ENCODE measurements at places on chromosomes 4 and X. TPM values are rescaled to one million over a fixed set of nuclear protein-coding genes. Genes with fewer than 3 reads are reported as not detected.

DNA sequence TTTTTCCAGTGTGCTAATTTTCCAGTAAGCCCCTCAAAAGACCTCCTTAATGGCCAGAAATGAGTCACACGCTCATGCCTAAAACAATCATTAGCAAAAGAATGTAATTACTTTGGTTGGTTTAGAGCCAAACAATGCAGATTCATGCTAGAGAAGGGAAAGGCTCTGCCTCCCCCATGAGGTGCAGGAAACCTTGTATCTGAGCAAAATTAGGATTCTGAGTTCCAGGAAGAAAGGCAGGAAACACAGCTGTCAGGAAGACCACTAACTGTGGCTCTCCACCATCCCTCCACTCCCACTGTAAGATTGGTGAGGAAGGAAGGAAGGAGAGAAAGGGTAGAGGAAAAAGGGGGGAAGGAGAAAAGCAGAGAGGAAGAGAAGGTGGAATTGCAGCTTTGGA is 104.9 kb upstream of the DHX15 start:
- no peaks in the 10 kb centered on the region for H3K36me3 ChIP-seq
- no peaks in the 10 kb centered on the region for H3K27me3 ChIP-seq
- no peak overlapping the region for H3K4me3 ChIP-seq
- H3K4me1 ChIP-seq, result no peaks in the 10 kb centered on the region
- no peak for DNase-seq

The IL1RAPL2 gene
- not detected for total RNA-seq

The BRS3 gene
- not detected for total RNA-seq

The CBR4 gene
- 18.9 TPM for total RNA-seq

- H3K36me3 ChIP-seq, result no peaks in the 10 kb centered on the region
- H3K27ac ChIP-seq, result no peak overlapping the region
- no peak for DNase-seq
- H3K27me3 ChIP-seq, result no peaks in the 10 kb centered on the region
- no peaks in the 10 kb centered on the region for H3K4me1 ChIP-seq
Observed at GRCh38 chr4:88900432-88900831, 156.6 kb downstream of the FAM13A start.

All from right atrium auricular region (tissue), 2 donors.